Stimulated activated CD8-positive, alpha-beta memory T cell treated with anti-CD3 and anti-CD28 coated beads, Interleukin-15, amount 100 ng/mL, for 4 hours (primary cell): ENCODE measurements at places on chromosomes 2 and 18.

DNA sequence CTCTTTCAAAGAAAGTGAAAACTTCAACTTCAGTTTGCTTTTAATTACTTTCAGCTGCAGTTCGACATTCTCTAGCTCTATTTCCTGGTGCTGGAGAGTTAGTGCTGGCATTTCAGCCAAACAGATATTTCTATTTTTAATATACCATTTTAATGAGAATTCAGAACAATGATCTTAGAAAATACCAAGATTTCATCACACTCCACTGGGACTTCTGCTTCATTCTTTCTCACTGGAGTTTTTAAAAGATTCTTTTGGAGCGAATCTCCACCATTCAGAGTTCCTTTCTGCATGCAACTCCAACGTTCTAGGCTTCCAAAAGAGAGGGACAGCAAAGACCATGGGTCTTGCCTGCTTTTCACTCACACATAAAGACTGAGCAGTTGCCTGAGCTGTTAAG lies 94.2 kb downstream of the CABLES1 start:
- no peak for DNase-seq

DNA sequence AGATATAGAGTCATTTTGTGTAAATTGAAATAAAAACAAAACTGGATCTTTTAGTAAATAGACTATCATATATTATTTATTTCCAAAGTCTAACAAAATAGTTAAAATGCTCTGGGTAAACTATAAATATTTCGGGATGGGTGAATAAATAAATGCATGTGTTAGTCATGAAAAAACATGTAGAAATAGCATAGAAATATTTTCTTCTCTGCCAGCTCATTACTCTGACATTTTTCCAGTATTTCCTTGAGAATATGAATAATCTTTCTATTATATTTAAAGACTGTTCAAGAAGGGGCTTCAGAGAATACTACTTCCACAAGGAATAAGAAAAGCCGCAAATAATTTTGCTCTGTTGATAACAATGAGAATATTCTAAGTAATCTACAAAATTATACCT lies 880.4 kb downstream of the TRIB2 start:
- no peak for DNase-seq

- no peak for DNase-seq
Measured at GRCh38 chr2:172829229-172829628, 93.6 kb downstream of the RAPGEF4 start.

DNA sequence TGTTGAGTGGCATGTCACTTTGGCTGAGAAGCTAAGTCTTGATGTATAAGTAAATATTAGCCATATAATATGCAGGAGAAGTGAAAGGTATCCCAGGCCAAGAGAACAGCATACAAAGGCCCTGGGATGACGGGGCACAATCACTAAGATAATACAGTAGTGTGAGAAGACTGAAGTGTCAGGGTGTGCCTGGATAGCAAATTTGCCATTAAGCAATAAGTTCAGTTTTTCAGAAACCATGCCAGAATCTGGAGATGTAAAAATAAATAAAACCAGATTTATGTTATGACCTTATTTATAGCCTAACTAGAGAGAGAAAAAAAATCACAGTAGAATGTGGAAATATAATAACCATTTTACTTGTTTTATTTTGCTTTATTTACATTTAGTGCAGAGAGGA lies 1858.7 kb upstream of the CELF4 start:
- no peak for DNase-seq

DNA sequence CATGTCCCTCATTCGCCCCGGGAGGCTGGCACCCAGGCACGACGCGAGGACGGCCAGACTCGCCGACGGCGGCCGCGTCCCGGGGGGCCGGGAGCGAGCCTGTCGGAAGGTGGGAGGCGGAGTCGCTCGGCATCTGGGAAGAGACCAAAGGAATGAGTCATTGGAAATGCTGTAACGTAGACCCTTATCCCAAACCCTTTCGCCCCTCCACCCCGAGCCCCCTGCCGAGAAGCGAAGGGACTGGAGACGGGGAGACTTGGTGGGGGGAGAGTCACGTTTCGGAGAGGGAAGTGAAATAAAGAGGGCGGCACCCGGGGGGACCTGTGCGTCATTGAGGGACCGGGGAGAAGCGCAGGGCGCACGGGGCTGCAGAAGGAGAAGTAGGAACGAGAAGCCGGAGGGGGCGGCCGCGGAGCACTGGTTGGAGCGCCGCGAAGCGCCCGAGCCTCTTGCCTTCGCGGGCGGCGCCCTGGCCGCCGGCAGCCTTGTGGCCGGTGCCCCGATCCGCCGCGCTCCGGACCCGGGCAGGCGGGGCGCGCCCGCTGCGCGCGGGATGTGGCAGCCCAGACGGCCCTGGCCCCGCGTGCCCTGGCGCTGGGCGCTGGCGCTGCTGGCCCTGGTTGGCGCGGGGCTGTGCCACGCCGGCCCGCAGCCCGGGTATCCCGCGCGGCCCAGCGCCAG lies at the start of gene EMILIN2:
Gene EMILIN2, plus strand, starts transcription at position 371 of the 681 bp plus-strand sequence. Its CDS starts 183 bp downstream, at position 554.
- no peak for DNase-seq

DNA sequence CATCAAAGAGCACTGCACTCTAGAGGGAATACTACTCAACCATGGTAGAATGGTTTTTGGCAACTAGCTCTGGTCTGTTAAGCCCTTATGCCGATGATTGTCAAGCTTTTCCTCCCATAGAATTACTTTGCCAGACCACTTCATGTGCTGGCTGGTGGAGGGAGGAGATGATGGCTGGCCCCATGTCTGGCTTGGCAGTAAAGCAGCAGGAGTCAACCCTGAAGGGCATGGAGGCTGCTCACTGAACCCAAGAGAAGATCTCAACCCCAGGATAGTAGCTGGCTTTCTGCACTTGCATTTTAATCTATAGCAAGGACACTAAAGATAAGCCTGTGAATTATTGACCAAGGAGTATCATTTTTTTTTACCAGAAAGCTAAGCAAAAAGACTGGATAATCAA lies 309.9 kb downstream of the PIEZO2 start:
- DNase-seq = no peak
